ENCODE measurements at places on chromosomes 11 and 22. TPM values are rescaled to one million over a fixed set of nuclear protein-coding genes. Genes with fewer than 3 reads are reported as not detected.
A peak's percentile ranks its signal among the peaks of the same experiment; 100 is the strongest.

- DNase-seq: no peak
These were observed 2.5 kb downstream of the SELENOM start for GRCh38 chr22:31104869-31105268.

GRCh38 chr22:39717099-39717498 is 146.5 kb downstream of the CACNA1I start:
- DNase-seq: no peak

- peak; percentile 75 for DNase-seq
These were observed 27.6 kb upstream of the TOLLIP start for GRCh38 chr11:1336836-1337646.

DNA sequence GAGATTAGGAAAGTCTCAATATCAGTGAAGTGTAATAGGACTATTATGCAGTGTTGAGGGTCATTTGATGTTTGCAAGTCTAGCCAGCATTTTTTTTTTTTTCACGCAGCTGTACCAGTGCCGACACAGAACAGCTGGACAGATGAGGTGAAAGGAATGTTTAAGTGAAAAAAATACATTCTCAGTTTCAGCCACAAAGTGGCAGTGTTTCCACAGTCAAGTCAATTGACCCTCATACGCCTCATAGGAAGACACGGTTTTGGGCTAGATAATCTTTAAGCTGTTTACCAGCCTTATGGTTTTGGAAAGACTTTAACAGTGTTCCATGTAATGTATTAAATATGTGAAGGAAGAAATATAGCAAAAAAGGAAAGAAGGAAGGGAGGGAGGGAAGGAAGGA is 349.9 kb upstream of the ANO3 start:
- no peak for DNase-seq

CARD18 gene
- total RNA-seq: not detected

DNA sequence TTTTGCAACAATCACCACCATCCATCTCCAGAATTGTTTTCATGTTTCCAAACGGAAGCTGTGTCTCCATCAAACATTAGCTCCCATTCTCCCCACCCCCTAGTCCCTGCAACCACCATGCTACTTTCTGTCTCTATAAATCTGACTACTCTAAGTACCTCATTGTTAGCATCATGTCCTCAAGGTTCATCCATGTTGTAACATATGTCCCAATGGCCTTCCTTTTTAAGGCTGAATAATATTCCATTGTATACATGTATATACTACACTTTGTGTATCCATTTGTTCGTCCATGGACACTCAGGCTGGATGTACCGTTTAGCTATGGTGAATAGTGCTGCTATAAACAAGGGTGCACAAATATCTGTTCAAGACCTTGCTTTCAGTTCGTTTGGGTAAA is 8.2 kb upstream of the DPF2 start:
- DNase-seq: no peak

DNA sequence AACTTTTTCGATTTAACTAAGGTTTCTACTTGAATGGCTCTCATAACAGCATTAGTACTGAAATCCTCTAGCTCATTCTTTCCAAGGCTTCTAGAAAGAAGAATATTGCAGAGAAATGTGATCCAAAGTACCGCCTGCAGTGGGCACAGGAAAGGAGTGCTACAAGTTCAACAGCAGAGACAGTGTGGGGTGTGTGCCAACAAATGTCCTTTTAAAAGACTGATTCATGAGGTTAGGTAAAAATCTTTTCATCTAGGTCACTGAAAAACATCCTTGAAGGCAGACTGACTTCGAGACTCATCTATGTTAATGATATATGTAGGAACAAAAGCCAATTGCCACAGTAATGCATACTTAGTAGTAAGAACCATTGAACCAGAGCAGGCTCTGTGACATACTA is 349.1 kb upstream of the PITPNB start:
- DNase-seq: no peak

DNA sequence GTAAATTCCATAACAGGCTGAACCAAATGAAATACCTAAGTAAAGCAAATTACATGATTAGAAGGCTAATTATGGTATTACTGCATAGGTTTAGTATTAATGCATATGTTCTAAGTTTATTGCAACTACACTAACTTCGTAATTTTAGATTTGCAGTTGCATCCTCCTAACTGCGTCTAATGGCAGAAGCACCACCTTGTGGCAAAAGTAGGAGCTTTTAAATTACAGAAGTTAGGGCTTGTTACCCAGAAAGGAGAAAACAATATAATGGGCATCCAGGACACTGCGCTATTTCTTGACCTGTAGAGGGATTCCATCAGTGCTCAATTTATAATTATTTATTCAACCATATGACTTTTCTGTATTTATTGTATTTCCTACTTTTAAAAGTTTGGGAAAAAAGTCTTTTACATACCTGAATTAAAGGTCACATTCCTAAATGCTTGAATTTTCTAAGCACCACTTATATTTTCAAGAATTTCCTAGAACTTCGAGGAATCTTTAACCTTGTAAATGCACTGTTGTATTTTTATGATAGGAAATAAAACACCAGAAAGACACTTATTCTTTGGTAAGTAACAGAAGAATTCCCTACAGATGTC is 16.3 kb upstream of the GPR83 start:
- DNase-seq: no peak

DNA sequence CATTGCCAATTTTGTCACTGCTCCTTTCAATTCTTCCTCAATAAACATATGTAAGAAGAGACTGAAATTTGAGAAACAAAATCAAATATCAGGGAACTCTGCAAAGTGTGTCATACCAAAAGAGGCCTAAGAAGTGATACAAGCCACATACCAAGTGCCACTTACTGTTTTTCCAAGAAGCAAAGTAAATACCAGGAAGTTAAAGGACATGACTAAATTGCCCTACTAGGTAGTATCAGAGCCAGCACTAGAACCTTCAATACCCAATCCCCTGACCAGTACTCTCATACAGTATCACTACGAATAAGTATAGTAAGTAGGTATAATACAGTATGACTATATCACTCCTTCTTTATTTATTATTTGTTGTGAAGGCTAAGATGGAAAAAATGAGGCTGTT is 13.6 kb downstream of the MAML2 start:
- no peak for DNase-seq

GRCh38 chr11:63802637-63803414 is 10.4 kb upstream of the SPINDOC start:
- DNase-seq: no peak

SCGB1D1 gene
- total RNA-seq: not detected

GRCh38 chr11:37632748-37633147 is 1034.7 kb upstream of the RAG2 start:
- no peak for DNase-seq

DNA sequence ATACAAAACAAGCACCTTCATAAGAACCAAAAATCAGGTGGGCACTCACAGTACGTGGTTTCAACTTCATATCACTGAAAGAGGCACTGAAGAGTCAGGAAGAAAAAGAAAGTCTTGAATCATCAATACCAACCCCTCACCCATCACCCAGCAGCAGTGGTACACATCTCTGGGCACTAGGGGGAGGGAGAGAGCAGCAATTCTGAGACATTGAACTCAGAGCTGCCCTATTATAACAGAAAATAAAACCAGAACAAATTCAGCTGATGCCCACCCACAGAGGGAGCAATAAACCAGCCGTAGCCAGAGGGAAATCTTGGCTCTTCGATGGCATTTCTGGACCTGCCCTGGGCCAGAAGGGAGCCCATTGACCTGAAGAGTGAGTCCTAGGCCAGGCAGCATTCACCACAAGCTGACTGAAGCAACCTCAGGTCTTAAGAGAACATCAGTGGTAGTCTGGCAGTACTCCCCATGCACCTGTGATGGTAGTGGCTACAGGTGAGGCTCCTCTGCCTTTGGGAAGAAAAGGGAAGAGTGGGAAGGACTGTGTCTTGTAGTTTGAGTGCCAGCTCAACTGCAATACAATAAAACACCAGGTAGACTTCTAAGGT is 42.2 kb upstream of the FAM181B start:
- DNase-seq: no peak

DNA sequence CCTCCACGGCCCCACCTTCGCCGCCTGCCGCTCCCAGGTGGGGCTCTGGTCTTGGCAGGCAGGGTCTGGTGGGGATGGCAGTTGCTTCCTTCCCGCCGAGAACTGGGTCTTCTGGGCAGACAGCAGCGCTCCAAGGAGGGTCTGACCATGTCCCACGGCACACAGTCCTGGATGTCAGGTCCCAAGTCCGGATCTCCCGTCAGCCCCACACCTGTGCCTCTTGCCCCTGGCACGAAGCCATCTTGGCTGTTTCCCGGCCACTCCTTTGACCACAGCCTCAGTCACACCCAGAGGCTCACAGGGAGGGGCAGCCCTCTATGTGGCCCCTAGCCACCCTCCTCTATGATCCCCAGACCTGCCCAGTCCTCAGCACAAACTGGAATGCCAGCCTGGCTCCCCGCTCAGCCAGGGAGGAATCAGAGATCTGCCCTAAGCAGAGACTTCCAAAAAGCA is 14.3 kb downstream of the MUC5B start:
- no peak for DNase-seq
